Posterior vena cava (tissue), 2 donors: ENCODE measurements at places on chromosomes 2 and 18. TPM values are rescaled to one million over a fixed set of nuclear protein-coding genes. Genes with fewer than 3 reads are reported as not detected.
A peak's percentile ranks its signal among the peaks of the same experiment; 100 is the strongest.

- DNase-seq: no peak
Observed at GRCh38 chr2:141595316-141595920, 535.4 kb downstream of the LRP1B start.

Gene FIGN
- total RNA-seq: 14.4 TPM

DNA sequence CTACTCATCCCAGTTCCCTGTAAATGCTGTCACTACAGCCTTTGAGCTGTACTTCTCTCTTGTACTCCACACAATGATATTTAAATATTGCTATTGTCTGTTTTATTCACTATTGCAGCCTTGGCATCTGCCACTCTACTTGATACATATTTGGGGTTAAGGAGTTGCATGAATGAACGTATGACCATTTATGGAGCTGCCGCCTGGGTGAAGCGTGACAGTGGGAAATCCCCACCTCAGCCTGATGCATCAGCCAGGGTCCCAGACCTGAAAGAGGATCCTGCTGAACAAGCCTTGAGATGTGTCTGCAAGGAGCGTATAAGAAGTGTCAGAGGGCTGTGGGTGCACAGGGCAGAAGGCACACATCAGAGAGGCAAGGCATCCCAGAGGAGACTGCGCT is 39.1 kb downstream of the MRPL35 start:
- peak; percentile 67 for DNase-seq

DNA sequence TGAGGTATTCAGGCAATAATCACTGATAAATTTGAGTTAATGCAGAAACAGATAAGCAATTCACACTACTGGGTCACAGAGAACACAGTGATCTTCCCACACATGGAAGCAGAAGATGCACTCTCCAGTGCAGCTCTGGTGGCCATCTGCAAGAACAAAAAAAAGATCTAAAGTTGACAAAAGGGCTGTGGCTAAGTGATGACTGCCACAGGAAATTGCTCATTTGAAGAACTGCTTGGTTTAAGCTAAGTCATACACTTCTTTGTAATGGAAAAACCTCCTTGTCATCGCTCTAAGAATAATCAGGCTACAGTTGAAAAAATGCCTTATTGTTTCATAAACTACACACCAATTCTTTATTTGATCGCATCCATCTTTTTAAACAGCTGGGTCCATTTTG is 115.1 kb downstream of the DTNB start:
- no peak for DNase-seq

DNA sequence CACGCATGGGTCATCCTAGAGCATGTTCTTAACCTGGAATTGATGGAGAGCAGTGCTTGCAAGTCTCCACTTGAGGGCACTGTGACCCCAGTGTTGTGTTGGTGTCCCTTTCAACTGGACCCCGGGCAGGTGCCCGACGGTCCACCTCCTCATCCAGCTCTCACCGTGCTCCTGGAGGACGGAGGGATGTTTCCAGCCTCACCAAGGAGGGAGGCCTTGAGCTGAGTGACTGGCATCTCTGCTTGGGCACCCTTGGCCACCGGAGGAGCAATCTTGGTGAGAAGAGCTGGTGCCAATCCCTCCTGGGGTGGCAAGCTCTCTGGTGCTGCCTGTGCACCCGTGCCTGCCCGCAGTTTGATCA is 45.4 kb upstream of the ASB18 start:
- no peak for DNase-seq

Gene SLC40A1
- 72.0 TPM for total RNA-seq

Gene DOK6
- 7.2 TPM for total RNA-seq

Gene LRRTM1
- total RNA-seq: not detected

Gene EPB41L3
- 82.9 TPM for total RNA-seq

GRCh38 chr2:51011693-51012092 is 20.2 kb downstream of the NRXN1 start:
- DNase-seq: no peak

Gene CRYGD
- not detected for total RNA-seq

DNA sequence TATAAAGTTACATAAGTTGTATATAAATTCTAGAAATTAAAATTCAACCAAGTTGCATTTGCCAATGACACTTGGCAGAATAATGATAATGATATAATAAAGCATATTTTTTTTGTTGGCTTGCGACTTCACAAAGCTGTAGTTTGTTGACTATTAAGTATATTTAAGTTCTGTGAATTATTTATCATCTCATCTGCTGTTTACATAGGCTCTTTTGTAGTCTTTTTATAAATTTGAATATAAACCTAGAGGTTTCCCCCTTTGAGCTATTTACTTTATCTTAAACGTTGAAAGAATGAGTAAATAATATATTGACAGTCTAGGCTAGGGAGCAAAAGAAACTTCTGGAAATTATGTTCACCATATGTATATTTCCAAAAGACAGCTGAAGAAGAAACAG is 32.9 kb downstream of the C18orf63 start:
- no peak for DNase-seq

GRCh38 chr2:159695795-159696448 is 16.4 kb upstream of the MARCHF7 start:
- no peak for DNase-seq

- no peak for DNase-seq
Observed at GRCh38 chr2:241658296-241658695, 20.8 kb downstream of the ATG4B start.

Gene SPC25
- total RNA-seq: not detected

GRCh38 chr2:7619203-7619970 is 702.2 kb downstream of the RNF144A start:
- DNase-seq: no peak
